Natural killer cell (primary cell): ENCODE measurements at places on chromosomes 5 and 9. TPM values are rescaled to one million over a fixed set of nuclear protein-coding genes. Genes with fewer than 3 reads are reported as not detected.

DNA sequence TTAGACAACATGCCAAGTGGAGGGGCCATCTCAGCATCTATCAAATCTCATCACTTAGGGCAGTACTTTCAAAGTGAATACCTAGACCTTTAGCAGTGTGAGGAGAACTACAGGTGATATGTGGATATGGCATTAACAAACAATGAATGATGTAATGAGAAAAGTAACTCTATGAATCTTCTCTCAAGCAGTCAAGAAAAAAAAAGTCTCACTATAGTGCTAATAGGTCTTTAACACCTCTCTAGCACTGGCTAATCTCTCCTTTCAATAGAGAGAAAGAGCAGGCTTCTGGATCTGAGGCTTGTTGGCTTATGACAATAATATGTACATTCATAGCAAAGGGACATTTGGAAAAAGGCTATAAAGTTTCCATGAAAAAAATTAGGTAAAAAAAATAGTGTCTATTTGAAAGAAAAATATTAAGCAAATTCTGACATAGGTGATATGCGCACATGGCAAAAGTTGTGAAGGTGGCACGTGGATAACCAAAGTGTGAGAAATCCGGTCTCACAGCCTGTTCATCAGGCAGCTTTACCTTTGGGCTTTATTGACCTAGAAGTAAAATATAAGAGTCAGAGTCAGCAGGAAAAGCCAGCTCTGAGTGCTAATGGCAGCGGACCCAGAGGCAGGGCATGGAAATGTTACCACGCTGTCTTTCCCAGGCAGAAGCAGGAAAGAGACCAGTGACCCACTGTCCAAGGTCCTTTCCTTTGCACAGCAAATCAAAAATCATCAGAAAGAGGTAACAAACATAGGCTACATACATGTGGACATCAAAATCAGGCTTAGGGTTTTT, 203.4 kb downstream of the EFNA5 start:
- H3K4me1 ChIP-seq: peaks cover 45% of the 10 kb centered on the region
- H3K27me3 ChIP-seq: no peaks in the 10 kb centered on the region
- DNase-seq: peak; percentile 50
- no peaks in the 10 kb centered on the region for H3K36me3 ChIP-seq
- H3K27ac ChIP-seq: peak overlapping the region; percentile 73

DNA sequence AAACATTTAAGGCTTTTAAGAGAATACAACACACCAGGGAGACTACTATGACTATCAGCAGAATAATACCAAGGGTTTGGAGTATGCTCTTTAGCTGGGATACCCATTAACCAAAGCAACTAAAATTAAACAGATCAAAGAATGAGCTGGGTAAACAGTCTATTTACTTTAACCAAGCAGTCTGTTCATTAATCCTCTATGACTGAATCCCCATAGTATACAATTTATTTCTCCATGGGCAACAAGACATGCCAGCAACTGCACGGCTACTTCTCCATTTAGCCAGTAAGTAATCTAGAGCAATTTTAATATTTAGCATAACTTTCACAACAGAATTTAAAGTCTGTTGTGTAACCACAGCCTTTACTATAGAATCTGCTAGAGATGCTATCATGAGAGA, 77.6 kb downstream of the CDO1 start:
- H3K27ac ChIP-seq: no peak overlapping the region
- H3K27me3 ChIP-seq: no peaks in the 10 kb centered on the region
- no peaks in the 10 kb centered on the region for H3K4me1 ChIP-seq
- no peak overlapping the region for H3K4me3 ChIP-seq
- H3K36me3 ChIP-seq: no peaks in the 10 kb centered on the region

DNA sequence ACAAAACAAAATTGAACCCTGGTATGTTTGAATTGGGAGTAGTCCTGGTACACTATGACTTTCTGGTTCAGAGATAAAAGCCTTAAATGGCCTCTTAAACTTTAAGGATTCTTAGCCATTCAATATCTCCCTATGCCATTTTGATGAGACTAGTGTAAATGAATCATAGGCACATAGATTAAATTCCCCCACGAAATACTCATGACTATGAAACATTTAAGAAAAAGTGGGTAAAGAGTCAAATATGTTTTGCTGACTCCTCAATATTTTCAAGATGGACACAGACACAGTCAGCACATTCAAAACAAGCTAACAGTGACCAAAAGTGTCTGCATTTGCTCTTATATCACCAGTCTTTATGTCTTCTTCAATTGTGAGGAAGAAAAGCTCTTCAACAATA, 278.3 kb downstream of the PDE4D start:
- H3K4me3 ChIP-seq: no peak overlapping the region
- no peak for DNase-seq
- H3K4me1 ChIP-seq: no peaks in the 10 kb centered on the region
- H3K27ac ChIP-seq: no peak overlapping the region

DNA sequence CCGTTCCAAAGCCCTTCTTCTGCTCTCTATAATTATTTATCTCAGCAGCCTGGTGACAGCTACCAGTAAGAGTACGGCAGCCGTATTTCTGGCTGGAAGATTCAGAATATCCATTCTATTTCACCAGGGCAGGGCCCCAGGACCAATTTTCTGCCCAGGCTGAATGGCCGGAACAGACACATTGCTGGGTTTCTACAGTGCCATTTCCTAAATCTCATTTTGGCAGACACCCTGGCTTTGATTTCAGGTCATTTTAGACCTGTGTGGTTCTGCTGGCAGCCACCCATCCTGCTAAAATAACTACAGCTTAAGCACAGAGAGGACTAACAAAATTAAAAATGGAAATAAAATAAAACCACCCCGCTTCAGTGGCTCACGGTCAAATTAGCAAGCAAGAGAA, 95.0 kb downstream of the CRB2 start:
- H3K27ac ChIP-seq: no peak overlapping the region
- H3K4me1 ChIP-seq: no peaks in the 10 kb centered on the region
- no peaks in the 10 kb centered on the region for H3K27me3 ChIP-seq
- no peak for DNase-seq

GRCh38 chr5:66796305-66797292, 200.4 kb downstream of the MAST4 start:
- no peaks in the 10 kb centered on the region for H3K4me1 ChIP-seq
- H3K4me3 ChIP-seq: no peak overlapping the region
- DNase-seq: no peak
- no peak overlapping the region for H3K27ac ChIP-seq
- peaks cover 2% of the 10 kb centered on the region for H3K27me3 ChIP-seq
- H3K36me3 ChIP-seq: no peaks in the 10 kb centered on the region

GRCh38 chr9:138050472-138051330, 173.1 kb downstream of the CACNA1B start:
- H3K36me3 ChIP-seq: no peaks in the 10 kb centered on the region
- H3K27me3 ChIP-seq: no peaks in the 10 kb centered on the region
- no peak overlapping the region for H3K27ac ChIP-seq
- no peak overlapping the region for H3K4me3 ChIP-seq
- DNase-seq: no peak

DNA sequence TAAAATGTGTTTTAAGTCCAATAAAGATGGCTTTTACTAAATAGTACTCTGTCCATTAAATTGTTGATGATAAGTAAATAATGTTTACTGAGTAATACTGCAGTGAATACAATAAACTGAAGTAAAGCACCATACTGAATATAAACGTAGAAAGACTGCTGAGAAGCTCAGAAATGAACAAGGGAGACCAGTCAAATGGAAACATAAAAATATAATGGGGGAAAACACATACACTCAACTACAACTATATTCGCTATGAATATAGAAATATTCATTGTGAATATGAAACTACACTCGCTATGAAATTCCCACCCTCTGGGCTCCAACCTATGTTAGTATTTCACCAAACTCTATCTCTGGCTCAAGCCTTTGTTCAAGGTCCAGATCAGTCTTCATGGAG, 41.9 kb upstream of the UBQLN1 start:
- no peaks in the 10 kb centered on the region for H3K4me1 ChIP-seq
- H3K27ac ChIP-seq: no peak overlapping the region
- H3K36me3 ChIP-seq: no peaks in the 10 kb centered on the region
- H3K27me3 ChIP-seq: no peaks in the 10 kb centered on the region
- DNase-seq: no peak

DNA sequence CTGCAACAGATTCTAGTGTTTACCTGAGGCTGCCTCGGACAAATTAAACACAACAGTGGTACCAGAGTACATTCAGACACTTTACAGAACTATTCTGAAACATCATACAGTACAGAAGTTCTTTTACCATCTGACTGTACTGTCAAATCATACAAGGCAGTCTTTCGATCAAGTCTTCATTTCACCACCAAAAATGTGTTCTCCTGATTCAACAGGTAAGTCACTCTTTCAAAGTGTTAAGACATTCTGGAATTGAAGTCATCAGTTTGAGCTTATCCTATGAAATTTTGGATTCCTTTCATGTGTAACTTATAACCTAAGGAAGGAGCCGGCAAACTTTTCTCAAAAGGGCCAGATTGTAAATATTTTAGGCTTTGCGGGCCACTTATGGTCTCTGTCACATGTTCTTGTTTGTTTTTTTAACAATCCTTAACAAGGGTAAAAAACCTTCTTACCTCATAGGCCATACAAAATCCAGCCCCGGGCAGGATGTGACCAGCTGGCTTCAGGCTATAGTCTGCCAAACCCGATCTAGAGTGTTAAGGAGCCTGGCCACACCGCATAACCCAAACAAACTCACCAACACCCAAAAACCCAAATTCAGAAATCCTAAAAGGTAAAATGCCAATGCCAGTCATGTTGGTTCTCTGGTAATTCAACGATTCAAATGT, 151.6 kb downstream of the DENND1A start:
- H3K4me3 ChIP-seq: no peak overlapping the region
- no peak overlapping the region for H3K27ac ChIP-seq
- H3K36me3 ChIP-seq: no peaks in the 10 kb centered on the region
- peaks cover 4% of the 10 kb centered on the region for H3K27me3 ChIP-seq

DNA sequence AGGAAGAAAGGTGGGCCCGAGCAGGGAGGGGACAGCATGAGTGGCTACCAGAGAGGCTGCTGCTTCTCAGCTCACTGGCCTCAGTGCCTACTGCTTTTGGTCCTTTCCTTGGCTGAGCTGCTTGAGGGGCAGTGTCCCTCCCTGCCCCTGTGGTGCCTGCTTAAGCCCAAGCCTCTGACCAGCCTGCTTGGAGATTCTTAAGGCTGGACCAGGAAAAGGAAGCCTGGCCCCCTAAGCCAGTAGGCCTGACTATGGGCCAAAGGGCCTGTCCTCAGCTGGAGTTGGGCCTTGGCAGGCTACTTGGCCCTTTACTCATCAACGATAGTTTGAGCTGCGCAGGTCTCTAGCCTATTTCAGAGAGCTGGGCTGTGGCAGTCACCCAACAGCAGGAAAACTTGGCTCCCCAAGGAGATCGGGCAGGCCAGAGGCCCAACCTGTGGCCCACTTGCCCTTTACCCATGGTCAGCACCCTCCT, 24.9 kb downstream of the TCF7 start:
- no peak for DNase-seq
- H3K27ac ChIP-seq: peak overlapping the region; percentile 68
- no peak overlapping the region for H3K4me3 ChIP-seq
- H3K27me3 ChIP-seq: no peaks in the 10 kb centered on the region
- peaks cover 71% of the 10 kb centered on the region for H3K4me1 ChIP-seq

DNA sequence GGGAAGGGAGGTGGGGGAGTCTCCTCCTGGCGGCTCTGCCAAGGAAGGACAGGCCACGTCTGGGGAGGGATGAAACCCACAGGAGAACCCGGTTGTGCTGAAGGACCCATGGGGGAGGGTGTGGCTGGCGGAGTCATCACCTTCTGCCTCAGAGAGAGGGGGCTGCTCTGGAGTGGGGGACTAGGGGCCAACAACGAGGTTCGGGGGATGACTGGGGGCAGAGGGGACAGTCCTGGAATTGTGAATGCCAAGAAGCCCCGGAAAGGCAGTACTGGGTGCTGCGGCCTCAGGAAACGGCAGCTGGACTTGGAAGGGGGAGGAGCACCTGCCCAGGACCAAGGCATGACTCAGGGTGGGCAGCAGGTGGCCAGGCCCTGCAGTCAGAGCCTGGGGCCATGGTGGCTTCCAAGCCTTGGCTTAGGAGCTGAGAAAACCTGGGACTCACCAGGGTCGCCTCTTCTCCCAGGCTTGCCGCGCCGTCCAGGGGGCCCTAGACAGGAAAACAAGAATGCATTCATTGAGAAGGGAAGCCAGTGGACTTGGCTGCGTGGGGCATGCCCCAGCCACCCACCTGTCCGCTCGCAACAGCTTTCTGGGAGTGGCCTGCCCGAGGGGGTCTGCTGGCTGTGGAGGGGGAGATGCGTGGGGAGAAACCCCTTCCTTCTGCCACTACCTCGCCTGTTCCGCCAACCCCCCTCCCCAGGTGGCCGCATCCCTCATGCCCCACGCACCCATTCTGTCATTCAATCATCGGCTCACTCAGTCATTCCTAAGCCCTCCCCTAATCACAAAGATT, 74.0 kb upstream of the PHYKPL start:
- no peaks in the 10 kb centered on the region for H3K4me1 ChIP-seq
- H3K27me3 ChIP-seq: no peaks in the 10 kb centered on the region
- H3K36me3 ChIP-seq: no peaks in the 10 kb centered on the region
- H3K4me3 ChIP-seq: no peak overlapping the region

DNA sequence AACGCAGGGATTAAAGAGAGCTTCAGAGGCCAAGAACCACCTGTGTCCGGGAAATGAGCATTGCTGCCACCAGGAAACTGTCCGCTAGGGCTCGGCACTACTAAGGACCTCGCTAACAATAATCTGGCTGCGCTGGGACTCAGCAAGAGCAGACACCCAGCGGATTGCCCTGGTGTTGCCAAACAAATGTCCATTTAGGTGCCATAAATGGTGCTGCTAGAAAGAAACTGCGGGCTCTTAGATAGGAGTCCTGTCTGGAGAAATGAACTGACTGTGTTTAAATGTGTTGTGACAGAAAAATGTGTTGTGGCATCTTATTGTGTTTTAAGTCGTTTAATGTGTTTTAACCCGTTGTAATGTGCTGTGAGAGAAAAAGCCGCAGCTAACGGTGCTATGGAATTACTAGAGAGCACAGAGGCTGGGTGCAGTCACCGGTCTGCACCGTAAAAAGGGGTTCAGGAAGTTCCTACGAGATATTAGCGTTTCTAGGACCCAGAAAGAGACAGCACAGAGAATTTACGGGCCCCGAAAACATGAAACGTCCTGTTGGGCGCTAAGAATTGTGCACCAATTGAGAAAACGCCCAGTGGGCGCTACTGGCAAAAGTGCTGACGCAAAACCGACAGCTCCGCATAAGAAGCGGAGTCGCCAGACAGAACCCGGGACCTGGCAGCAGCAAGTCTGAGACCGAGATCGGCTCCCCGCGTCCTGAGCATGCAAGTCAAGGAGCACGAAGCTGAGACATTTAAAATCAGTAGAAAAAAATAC, 90.6 kb downstream of the ANXA2R start:
- peak; percentile 61 for DNase-seq
- H3K27ac ChIP-seq: peak overlapping the region; percentile 98
- peaks cover 45% of the 10 kb centered on the region for H3K4me1 ChIP-seq
- H3K27me3 ChIP-seq: no peaks in the 10 kb centered on the region
- H3K36me3 ChIP-seq: no peaks in the 10 kb centered on the region

- H3K4me1 ChIP-seq: peaks cover 46% of the 10 kb centered on the region
- H3K27ac ChIP-seq: no peak overlapping the region
- H3K4me3 ChIP-seq: no peak overlapping the region
- H3K27me3 ChIP-seq: no peaks in the 10 kb centered on the region
- no peaks in the 10 kb centered on the region for H3K36me3 ChIP-seq
Measured at GRCh38 chr9:7979611-7980010, 180.0 kb upstream of the DMAC1 start.

PTPRD gene
- 0.05 TPM for total RNA-seq

SOX30 gene
- not detected for total RNA-seq

SLC34A1 gene
- 0.50 TPM for total RNA-seq

CFAP90 gene
- total RNA-seq: not detected

SPAAR gene
- not detected for total RNA-seq

DBN1 gene
- total RNA-seq: 15.0 TPM

FOXD4L3 gene
- not detected for total RNA-seq

OR1Q1 gene
- not detected for total RNA-seq

GAPT gene
- 1.7 TPM for total RNA-seq

IFNA21 gene
- not detected for total RNA-seq
